ENCODE measurements at places on chromosomes 5 and 9.

DNA sequence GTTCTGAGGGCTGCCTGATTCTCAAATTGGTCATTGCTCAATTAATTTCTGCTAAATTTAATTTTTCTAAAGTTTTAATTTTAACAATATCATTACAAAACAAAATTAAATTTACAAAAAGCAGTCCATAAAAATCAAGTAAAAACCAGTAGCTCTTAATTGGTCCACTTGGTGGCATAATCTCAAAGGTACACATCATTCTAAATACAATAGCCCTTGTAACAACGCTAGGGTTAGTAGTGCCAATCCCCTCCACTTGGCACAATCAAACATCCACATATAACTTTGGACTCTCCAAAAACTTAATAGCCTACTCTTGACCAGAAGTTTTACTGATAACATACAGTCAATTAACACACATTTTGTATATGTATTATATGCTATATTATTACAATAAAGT, 1.9 kb upstream of the NDUFB6 start:
- DNase-seq = no peak

- peak; percentile 92 for DNase-seq
These were observed 7.9 kb downstream of the AK1 start for GRCh38 chr9:127869310-127870152.

GRCh38 chr5:108064302-108064701, 317.6 kb downstream of the FBXL17 start:
- no peak for DNase-seq

GRCh38 chr5:107153283-107153682, 517.5 kb downstream of the EFNA5 start:
- no peak for DNase-seq

DNA sequence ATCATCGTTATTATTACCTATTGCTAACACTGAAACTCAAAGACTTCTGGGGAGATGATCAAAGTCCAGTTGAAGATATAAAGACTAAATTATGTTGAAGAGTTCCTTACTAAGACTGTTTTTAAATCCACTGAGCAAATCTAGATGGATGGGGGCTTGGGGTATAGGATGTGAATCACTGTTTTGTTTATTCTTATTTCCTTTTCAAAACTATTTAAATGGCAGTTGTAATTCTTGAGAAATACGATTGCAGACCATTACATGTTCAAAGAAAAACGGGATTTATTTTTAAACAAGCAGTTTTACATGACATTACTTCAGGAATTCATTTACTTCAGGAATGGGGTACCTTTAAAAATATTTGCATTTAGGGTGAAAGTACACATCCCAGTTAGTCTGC, 4.3 kb downstream of the RASGRF2 start:
- no peak for DNase-seq

- DNase-seq = peak; percentile 64
These were observed 85.9 kb upstream of the IL17B start for GRCh38 chr5:149464796-149465489.

GRCh38 chr5:113692891-113693457, 179.5 kb downstream of the YTHDC2 start:
- DNase-seq = no peak

GRCh38 chr9:136880651-136881050, 5.7 kb upstream of the TRAF2 start:
- DNase-seq = no peak

All from stomach (tissue), 19 donors.